Pulmonary artery endothelial cell (primary cell): ENCODE measurements at places on chromosomes 1 and 21. TPM values are rescaled to one million over a fixed set of nuclear protein-coding genes. Genes with fewer than 3 reads are reported as not detected.

GBP6 gene
- total RNA-seq: not detected in 2 replicates

GRCh38 chr1:1221887-1222574 lies 8.1 kb upstream of the TNFRSF4 start:
- no peak for DNase-seq

LAMC1 gene
- 390 and 428 TPM in 2 replicates for total RNA-seq

MEAF6 gene
- total RNA-seq: 41.0 and 54.5 TPM in 2 replicates

- no peak for DNase-seq
Observed at GRCh38 chr1:205794011-205794730, 18.8 kb downstream of the SLC41A1 start.
